ENCODE measurements at places on chromosomes 3 and 15.

- DNase-seq = no peak
Observed at GRCh38 chr3:28846971-28847478, 433.8 kb upstream of the RBMS3 start.

GRCh38 chr15:68924866-68925560, 5.3 kb upstream of the SPESP1 start:
- peak; percentile 22 for DNase-seq

DNA sequence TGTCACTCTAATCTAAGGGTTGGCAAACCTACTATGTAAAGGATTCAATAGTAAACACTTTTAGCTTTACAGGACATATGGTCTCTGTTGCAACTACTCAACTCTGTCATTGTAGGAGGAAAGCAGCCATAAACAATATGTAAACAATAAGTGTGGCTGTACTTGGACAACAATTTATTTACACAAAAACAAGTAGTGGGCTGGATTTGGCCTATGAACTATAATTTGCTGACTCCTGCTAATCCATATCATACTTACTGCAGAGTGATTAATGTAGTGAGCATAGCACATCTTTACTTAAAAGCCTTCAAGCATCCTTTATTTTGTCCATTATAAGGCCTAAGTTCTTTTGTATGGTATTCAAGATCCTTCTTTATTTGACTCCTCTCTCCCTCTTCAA, 441.9 kb downstream of the ZIC1 start:
- no peak for DNase-seq

GRCh38 chr3:11465744-11466616, 177.7 kb downstream of the VGLL4 start:
- peak; percentile 19 for DNase-seq

GRCh38 chr3:16484984-16485383, 28.5 kb downstream of the RFTN1 start:
- DNase-seq = no peak

- no peak for DNase-seq
Observed at GRCh38 chr3:101938262-101938847, 89.0 kb downstream of the NFKBIZ start.

- no peak for DNase-seq
Observed at GRCh38 chr3:49831341-49831740, 17.6 kb upstream of the UBA7 start.

- no peak for DNase-seq
Observed at GRCh38 chr3:57852896-57853295, 96.8 kb downstream of the SLMAP start.

GRCh38 chr3:5505163-5505562, 317.7 kb downstream of the EDEM1 start:
- DNase-seq = no peak

DNA sequence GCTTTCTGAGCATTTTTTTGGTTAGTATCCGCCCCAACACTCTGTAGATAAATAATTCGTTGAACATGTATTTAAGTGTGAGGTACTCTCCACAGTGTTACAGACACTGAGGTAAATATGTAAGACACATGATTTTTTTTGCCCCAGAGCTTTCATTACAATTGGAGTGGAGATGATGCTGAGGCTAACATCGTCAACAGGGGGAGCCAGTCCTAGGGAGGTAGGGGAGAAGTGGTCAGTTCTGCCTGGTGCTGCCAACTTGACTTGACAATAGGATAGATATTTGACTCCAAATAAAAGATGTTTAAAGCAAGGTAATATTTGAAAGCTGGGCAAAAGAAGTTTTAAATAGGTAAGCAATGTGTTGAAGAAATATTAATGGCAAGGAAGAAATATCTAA, 295.7 kb downstream of the UNC13C start:
- DNase-seq = no peak

DNA sequence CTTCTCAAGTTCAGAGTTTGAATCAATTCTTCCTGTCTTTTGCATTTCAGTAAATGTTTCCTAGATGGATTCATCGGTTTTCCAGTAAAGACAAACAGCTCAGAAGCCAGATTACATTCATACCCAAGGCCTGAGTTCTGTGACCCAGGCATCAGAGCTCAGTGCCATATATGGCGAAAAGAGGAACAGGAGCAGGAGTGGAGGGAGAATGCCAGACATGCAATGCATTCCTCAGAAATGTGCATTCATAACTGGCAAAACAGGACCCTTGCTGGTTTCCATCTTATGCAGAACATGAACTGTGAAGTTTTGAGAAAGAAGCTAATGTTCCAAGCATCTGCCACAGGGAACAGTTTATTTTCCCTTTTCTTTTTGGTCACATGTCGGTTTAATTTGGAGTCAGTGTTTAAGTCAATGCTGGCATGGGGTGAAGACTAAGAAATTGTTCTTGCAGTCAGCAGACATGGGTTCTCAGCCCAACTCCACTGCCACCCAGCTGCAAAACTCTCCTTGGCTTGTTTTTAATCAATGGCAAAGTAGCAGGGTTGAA, 116.5 kb downstream of the LPP start:
- DNase-seq = no peak
